ENCODE measurements at places on chromosomes 11 and 22. TPM values are rescaled to one million over a fixed set of nuclear protein-coding genes. Genes with fewer than 3 reads are reported as not detected.
A peak's percentile ranks its signal among the peaks of the same experiment; 100 is the strongest.

DNA sequence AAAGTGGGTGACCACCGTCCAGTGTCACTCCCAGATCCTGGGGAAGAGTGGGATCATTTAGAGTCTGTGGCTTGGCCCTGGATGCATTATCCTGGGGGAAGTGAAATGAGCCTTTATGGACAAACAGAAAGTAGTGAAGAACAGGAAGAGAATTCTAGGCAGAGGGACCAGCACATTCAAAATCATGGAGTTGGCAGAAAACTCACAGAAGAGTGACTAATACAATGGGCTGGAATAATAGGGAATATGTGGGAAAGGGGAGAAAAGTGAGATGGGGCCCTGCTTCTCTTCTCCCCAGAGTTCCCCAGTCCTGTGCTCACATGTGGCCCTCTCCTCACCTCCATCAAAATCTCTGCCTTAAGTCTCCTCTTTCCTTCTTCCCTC lies 84.3 kb downstream of the CCDC81 start:
- DNase-seq = no peak

DNA sequence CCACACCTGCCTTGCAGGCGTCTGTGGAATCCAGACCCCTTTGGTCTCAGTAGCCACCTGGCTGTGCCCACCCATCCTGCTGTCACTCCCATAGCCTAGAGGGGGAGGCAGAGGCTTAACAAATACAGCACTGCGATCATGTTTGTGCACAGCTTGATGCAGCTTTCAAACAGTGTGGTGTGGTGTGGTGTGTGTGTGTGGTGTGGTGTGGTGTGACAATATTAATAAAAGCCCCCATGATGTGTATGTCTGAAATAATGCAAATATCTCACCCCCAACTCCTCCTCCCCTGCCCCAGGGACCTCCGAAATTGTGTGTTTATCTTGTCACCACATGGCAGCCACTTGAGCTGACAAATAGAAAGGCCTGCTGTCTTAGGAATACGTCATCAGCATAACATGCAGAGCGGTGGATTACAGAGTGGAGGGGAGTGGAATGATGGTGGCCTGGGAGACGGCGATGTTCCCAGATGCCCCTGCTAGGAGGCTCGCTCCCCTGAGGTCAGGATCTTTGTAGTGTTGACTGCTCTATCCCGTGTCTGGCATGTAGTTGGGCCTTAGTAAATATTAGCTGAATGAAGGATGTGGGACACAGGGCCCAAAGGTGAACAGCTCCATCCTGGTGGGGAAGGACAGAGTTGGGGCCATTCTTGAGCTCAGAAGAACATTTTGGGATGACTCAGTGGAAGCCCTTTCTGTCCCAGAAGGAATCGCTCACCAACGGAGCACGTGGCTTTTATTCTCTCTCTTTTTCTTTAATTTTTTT lies 2.8 kb downstream of the PDXP start:
- DNase-seq = peak; percentile 35

GRCh38 chr11:20008190-20008870 lies 151.9 kb downstream of the DBX1 start:
- no peak for DNase-seq

GRCh38 chr11:56122073-56122472 lies at the start of gene OR8H3:
Gene OR8H3, plus strand, starts transcription at chr11:56122373. Its CDS starts 0 bp downstream, at chr11:56122373.
- no peak for DNase-seq

GRCh38 chr22:19962246-19962908 lies 20.8 kb upstream of the TXNRD2 start:
- peak; percentile 85 for DNase-seq

DNA sequence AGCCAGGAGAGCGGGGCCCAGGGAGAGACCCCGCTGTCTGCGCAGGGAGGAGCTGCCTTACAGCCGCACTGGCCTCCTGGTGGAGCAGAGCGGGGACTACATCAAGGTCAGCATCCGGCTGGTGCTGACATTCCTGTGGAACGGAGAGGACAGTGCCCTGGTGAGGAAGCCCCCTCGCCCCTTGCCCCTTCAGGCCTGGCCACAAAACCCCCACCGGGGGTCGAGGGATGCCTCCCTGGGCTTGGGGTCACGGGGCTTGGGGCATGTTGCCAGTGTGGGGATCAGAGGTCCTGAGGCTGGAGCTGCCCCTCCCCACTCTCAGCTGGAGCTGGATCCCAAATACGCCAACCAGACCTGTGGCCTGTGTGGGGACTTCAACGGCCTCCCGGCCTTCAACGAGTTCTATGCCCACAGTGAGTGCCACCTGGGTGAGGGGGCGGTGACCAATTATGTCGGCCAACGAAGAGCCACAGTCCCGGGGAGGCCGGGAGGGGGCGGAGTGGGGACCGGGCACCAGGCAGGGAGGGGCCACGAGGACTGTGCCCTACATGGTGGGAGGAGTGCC lies 4.2 kb downstream of the MUC5B start:
- DNase-seq = no peak

GRCh38 chr11:39442177-39442576 lies 2017.3 kb downstream of the LRRC4C start:
- no peak for DNase-seq

DNA sequence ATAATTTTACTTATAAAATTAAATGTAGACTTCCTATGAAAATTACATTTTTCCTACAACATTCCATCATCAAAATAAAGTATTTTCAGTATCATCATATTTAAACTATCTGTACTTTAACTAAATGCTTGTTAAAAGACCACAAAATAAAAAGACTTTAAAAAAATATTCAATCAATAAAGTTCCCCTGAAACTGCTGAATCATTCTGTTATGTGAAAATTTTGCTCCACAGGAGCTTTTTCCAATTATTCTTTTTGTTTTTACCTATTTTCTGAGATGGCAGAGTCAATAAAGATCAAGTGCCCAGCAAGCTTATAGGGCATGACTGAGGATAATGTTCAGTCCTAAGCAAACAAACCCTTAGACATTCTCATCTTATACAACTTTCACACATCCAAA lies 27.3 kb downstream of the ALKBH8 start:
- no peak for DNase-seq

DNA sequence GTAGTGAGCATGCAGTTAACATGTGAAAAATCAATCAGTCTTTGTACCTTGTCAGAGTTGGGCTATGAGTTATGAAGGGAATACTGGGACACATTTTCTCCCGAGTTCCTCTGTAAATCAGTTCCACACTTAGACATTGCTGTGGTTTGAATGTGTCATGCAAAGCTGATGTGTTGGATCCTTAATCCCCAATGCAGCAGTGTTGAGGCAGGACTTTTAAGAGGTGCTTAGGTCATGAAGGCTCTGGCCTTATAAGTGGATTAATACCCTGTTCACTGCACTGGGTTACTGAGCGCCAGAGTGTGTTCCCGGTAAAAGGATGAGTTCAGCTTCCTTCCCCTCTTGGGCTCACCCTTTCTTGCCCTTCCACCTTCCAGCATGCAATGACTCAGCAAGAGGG lies 742.1 kb upstream of the TENM4 start:
- no peak for DNase-seq

DNA sequence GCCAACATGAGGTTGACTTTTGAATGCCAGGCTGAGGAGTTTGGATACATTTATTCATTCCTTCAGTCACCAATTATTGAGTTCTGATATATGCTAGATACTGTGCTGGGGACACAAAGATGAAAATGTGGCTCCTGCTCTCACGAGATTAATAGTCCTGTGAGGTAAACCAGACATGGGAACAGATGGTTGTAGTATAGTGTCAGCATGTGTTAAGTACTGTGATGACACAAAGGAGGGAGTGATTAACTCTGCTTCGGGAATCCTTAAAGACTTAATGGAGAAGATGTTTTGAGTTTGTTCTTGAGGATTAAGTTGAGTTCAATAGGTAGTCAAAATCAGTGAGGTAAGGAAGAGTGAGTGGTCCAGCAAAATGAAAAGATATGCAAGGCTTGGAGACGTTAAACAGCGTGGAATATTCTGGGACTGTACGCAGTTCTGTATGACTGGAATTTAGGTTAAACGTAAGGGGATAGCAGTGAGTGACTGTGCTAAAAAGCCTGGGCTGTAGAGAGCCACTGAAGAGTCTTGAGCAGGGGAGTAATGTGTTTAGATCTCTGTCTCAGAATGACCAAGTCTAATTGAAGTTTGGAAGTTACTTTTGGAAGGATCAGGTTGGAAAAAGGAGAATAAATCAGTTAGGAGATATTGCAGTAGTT lies 11.8 kb downstream of the RNF121 start:
- DNase-seq = no peak

TYMP gene
- total RNA-seq = 24.2 TPM

ABCG4 gene
- total RNA-seq = not detected

OR6A2 gene
- total RNA-seq = 0.16 TPM

ARFGAP2 gene
- total RNA-seq = 70.1 TPM

CLDN5 gene
- not detected for total RNA-seq

FADS1 gene
- total RNA-seq = 33.9 TPM

SCN4B gene
- total RNA-seq = 0.72 TPM

Measured in activated CD8-positive, alpha-beta T cell treated with anti-CD3 and anti-CD28 coated beads for 36 hours (primary cell).